ENCODE measurements at places on chromosomes 1 and 21.

GRCh38 chr21:37767984-37768383, 148.3 kb downstream of the KCNJ6 start:
- DNase-seq: no peak

DNA sequence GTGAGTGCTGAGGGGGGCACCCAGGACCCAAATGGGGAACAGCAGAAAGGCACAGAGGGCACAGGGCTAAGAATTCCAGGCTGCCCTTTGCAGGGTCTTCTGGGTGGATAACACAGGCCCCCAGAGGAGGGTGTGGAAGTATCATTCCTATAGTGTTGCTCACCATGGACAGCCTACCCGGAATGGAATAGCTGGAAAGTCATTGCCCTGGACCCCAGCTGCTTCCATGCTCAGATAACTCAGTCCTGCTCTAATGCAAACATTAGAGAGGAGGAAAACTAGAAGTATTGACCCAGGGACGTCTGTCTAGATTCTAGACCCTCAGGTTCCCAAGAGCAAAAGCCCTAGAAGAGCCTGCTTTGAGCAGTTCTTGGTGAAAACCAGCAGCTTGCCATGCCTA, 24.7 kb downstream of the SLC6A17 start:
- DNase-seq: no peak

DNA sequence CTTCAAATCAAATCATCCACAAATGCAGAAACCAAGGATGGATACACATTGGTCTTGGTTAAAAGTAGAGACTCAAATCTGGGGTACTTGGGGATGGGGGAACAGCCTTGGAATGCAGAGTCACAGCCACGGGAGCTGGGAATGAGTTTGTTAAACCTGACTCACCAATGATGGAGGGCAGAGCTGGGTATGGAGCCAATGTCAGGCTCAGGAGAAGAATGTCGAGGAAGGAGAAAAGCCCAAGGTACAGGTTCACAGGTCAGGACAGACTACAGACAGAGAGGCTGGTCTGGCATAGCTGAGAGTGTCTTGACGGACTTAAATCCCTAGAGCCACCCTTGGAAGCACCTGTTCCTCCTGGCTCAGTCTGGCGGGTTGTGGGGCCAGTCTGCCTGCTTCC, 237.6 kb downstream of the NTNG1 start:
- DNase-seq: no peak

DNA sequence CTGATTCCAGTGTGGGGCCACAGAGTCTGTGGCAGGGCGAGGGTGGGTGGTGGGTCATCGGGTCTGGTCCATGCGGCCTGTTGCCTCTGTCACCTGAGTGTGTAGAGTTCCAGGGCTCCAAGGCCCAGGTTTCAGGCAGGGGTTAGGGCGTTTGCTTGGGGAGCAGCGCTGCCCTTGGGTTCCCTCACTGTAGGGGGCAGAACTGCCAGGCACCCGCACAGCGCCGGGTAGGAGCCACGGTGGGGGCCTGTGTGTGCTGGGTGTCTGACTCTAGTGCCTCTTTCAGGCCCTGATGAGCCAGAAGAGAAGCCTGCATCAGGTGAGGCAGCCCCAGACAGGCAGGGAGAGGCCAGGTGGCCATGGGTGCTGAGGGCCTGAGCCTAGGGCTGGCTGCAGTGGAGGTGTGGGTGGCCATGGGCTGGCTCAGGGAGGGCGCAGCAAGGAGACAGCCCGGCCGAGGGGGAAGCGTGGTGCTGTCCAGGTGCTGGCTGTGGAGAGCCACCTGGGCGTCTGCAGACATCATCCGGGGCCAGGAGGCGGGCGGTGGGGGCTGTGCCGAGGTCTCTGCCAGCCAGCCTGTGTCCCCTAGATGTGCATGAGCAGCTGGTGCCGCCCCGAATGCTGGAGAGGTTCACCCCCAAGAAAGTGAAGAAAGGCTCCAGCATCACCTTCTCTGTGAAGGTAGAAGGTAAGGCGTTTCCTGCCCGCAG, 72.3 kb downstream of the TRIM11 start:
- no peak for DNase-seq

DNA sequence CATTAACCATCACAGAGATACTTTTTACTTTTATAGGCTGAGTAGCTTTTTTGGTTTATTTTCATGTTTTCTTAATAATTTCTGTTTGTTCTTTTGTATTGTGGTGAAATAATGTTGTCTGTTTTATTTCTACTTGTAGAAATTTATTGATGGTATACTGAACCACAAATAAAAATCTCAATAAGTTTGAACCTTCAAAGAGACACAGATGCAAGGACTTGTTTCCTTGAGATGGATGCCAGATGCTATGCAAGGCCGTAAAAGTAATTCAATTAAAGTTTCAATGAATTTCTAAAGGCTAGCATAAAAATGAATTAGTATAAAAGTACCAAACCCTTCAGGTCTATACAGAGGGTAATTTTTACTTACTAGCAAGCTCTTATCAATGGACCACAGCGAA, 873.5 kb downstream of the TTLL7 start:
- DNase-seq: no peak

DNA sequence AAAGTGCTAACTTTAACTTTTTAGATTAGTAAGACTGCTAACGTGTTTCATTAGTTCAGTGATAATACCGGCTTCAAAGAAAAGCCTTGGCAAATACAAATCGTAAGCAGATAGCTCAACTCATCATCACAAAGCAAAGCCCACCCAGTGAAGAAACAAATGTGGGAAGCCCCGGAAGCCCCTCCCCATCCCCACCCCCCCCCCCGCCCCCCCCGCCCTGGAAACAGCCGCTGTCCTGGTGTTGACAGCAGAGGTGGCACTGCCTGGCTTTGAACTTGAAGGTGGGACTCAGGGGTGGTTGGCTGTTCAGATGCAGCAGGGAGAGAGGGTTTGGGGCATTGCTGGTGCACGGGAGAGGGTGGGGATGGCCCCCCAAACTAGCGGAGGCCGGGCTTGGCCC, 14.1 kb downstream of the PDXK start:
- DNase-seq: no peak

- DNase-seq: no peak
Observed at GRCh38 chr1:183598386-183598785, 8.1 kb upstream of the NCF2 start.

GRCh38 chr1:94081566-94082344, 39.2 kb downstream of the ABCA4 start:
- peak; percentile 35 for DNase-seq

DNA sequence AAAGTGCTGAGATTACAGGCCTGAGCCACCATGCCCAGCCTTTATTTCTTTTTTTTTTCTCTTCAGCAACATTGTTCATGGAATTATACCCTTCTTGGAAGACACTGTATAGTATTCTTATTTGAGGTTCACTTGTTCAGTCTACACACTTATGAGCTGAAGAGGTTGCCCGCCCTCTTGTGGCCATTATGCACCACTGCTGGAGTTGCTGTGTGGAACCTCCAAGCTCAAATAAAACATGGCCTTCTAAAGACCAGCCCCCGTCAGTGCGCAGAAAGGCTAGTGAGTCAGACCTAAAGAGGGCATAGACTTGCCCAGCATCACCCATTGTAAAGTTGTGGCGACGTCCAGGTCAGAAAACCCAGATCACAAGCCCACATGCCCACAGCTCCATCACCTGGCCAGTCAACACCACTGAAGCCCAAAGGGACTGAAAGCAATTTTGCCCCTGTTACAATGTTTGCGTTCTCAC, 20.4 kb downstream of the LURAP1 start:
- peak; percentile 58 for DNase-seq

DNA sequence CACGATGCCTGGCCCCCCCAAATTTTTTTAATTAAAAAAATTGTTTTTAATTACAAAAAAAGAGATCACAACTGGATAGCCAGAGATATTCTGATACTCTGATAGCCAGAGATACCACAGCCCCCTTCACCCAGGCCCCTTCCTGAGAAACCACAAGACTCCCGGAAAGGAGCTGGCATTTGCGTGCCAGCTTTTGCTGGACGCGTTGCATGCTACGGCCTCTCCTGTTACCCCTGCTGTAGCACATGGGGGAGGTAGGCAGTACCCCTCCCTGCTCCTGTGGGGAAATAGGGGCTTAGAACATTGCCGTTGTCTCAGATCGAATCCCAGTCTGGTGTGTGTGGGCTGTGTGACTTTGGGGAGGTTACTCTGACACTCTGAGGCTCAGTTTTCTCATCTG, 22.7 kb downstream of the MFAP2 start:
- DNase-seq: no peak

DNA sequence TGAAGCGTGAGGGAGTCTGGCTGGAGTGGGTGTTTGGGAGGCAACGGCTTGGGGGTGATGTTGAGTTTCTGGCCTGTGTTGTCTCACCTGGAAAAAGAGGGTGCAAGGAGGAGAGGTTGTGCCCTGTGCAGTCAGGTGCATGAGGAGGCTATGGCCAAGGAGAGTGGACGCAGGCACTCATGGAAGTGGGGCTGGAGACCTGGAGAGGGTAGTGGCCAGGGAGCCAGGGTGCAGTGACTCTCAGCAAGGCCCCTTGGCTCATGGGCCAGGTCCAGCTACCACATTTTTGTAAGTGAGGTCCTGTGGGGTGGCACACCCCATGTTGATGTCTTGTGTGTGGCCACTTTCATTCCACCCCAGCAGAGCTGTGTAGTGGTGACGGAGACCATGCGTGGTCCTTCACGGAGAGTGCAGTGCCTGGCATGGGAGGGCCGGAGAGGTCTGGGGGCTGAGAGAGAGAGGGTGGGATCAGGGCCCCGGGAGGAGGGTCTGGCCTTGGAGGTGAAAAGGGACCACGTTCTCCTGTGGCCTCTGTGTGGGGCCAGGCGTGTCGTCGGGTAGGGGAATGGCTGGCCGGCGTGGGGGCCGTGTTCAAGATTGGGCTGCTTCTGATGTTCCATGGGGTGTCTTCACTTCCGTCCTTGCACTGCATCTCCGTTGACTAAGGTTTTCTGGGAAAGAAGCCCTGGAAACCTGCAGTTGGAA, 6.1 kb downstream of the SNAP47 start:
- DNase-seq: no peak

GRCh38 chr21:39611551-39612190, 1.1 kb upstream of the B3GALT5 start:
- peak; percentile 26 for DNase-seq

DNA sequence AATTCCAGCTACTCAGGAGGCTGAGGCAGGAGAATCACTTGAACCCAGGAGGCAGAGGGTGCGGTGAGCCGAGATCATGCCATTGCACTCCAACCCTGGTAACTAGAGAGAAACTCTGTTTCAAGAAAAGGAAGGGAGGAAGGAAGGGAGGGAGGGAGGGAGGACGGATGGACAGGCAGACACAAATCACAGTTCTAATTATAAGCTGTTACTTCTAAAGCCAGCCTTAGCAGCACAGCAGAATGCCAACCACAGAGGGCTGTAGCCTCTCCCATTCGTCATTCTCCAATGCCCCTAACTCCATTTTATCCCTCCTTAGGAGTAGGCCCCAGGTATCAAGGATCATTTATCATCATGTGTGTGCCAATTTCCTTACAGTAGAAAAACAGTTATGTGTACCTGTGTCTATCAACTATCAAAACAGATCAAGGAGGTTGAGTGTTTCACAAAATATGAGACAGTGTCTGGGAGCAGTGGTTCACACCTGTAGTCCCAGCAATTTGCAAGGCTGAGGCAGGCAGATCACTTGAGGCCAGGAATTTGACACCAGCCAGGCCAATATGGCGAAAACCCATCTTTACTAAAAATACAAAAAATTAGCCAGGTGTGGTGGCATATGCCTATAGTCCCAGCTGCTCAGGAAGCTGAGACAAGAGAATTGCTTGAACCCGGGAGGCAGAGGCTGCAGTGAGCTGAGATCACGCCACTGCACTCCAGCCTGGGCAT, 19.1 kb downstream of the USP48 start:
- no peak for DNase-seq

DNA sequence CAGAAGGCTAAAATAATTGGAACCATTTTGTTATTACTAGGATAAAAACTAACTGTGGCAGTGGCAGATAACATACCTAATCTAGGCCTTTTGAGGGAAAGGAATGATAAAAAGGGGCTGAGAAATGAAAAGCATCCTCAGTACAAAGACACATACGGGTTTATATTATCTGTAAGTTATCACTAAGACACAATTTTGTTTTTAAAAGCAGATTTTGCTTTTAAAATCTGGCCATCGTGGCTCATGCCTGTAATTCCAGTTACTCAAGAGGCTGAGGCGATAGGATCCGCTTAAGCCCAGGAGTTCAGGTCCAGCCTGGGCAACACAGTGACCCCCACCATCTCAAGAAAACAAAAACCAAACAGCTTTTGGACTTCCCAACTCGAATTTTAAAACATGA, 24.8 kb upstream of the HP1BP3 start:
- no peak for DNase-seq

GRCh38 chr1:48776393-48777218, at the start of gene BEND5:
Gene BEND5 (minus strand): TSS chr1:48776891. CDS start chr1:48776831, 60 bp downstream.
- no peak for DNase-seq

- DNase-seq: no peak
Observed at GRCh38 chr1:87299661-87300060, 29.0 kb upstream of the LMO4 start.

DNA sequence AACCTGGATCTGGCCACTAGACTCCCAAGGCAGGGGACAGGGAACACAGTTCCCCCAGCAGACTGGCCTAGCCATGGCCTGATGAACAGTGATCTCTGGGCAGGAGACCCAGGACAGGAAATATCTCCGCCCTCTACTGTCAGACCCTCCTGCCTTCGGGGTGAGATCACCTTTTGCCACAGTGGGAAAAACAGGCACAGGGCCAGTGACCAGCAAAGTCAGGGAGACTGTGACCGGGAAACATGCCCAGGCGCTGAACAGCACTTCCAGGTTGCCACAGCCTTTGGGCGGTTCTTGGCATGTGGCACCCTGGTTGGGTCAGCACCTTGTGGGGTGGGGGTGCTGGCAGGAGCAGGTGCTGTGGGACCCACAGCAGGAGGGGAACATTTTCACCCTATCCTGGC, 8.9 kb upstream of the ZNF669 start:
- no peak for DNase-seq

- DNase-seq: peak; percentile 71
Observed at GRCh38 chr1:160625725-160626498, 20.9 kb downstream of the SLAMF1 start.

GRCh38 chr1:1040004-1040991, 20.4 kb downstream of the AGRN start:
- DNase-seq: peak; percentile 48

- peak; percentile 78 for DNase-seq
Observed at GRCh38 chr21:29656504-29657239, 283.1 kb downstream of the GRIK1 start.

DNA sequence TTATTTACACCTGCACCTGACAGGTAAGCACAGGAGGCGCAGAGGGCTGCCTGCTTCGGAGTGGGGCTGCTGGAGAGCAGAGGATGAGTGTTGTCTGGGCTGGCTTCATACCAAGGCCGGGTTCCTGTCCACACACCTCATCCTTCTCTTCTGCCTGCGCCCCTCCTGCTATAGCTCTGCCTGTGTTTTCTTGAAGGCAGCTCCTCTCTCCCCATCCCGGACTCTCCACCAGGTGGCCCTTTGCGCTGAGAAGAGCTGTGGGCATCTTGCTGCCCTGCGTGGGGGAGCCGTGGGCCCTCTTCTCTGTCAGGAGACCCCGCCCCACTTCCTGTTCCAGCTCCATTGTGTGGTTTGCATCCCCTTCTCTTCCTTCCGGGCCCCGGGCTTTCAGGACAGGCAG, 35.0 kb downstream of the ARHGEF10L start:
- DNase-seq: no peak

DNA sequence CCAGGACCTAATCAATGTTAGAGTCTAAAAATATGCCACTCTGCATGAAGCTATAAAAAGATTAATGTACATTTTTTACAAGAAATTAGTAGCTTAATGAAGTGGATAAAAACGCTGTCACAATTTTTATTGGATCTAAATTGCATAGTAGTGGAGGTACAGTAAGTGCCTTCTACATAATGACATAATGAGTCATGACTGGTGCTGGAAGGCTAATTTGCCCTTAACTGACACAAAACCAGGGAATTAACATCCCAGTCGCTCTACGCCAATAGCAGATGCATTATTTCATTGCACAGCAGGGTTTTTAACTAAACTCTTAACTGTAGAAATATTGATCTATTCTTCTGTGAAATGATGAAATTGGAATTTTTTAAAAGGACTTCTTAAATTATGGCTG, 33.3 kb downstream of the RRAGC start:
- DNase-seq: no peak
